ENCODE measurements at places on chromosomes 12 and 14.

DNA sequence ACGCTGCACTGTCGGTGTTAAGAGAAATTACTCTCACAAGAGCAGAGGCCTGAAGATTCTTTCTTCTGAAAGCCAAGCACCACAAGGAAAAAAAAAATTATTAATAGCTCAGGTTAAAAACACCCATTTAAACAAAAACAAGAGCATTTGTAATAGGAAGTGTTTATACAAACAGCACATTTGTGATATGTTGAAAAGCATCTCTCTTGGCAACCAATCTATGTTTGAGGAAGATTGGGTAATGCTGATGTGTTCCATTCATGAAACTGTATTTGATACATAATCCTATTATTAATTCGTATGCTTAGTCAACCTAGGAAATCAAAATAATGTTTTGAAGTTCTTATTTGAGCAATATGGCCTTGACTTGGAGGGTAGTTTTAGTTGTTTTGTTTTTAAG lies 36.5 kb downstream of the SSPN start:
- DNase-seq, result no peak

DNA sequence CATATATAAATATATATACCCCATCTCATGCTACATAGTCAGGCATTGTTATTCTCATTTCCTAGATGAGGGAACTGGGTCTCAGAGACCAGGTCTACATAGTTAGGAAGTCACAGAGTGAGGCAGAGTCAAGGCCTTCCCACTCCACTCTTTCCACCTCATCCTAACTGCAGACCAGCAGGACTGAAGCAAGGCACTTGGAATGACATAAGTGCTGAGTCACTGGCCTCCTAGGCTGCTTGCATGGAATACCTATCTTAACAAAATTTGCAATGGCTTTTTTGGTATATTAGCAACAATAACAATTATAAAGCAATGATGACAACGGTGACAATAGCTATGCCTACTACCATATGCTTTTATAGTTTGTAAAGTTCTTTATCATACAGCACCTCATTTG lies 5.4 kb upstream of the ANO4 start:
- no peak for DNase-seq

- no peak for DNase-seq
These were observed 20.2 kb upstream of the PPP1R13B start for GRCh38 chr14:103867523-103867953.

GRCh38 chr12:119659289-119659897 lies 8.5 kb upstream of the PRKAB1 start:
- DNase-seq, result peak; percentile 47

DNA sequence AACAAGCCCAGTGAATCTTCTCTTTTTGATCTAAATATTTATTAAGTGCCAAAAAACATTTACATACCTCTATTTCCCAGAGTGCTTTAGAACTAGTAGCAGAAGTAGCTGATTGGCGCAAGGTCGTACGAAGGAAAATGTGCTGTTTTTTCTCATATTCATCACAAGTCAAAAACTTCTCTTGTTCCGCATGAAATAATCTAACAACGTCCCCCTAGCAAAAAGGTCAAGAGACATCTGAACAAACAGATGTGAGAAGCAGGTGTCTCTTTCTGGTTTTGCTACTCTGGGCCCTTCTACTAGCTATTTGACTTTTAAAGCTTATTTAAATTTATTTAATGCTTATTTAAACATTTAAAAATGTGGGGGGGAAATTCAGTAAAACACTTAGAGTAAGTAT lies 117.8 kb downstream of the ITPR2 start:
- no peak for DNase-seq

GRCh38 chr12:84046859-84047258 lies 865.7 kb downstream of the SLC6A15 start:
- DNase-seq, result no peak

GRCh38 chr12:127043731-127044130 lies 1223.2 kb upstream of the TMEM132C start:
- no peak for DNase-seq

DNA sequence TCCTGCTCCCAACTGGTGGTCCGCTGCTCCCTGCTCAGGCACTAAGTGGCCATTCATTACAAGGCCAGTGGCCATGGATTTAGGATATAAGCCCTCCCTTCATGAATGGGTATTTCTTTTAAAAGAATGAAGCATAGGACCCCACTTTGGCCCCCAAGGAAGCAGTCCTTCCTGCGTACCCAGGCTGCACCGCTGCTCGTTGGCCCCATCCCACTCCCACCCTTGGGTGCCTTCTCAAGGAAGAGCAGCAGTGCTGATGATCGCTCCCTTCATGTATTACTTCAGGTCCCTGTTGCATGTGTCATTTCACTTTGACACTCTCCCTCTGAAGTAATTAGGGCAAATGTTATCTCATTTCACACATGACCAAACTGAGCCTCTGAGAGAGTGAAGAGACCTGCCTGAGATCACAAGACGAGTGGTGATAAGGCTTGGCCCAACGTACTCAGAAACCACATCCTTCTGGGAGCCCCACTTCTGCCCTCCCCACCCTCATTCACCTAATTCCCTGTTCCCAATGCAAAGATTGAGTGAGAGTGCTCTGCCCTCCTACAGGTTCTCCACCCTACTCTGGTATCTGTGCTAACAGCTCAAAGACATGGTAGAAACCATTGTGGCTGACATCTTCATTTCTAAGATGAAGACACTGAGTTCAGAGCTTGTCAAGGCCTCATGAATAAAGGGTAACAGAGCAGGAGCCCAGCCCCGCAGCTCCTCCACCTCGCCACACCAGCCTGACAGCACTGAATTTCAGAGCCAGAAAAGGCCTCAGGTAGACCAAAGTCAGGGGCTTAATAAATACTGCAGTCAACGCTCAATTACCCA lies 10.3 kb upstream of the KRT2 start:
- DNase-seq, result no peak

- no peak for DNase-seq
These were observed 53.2 kb downstream of the ATG2B start for GRCh38 chr14:96309896-96310330.

GRCh38 chr14:100726550-100727085 lies at the start of gene DLK1:
DLK1 (plus strand) TSS chr14:100726892; CDS start chr14:100727069, 177 bp downstream.
- DNase-seq, result no peak

- no peak for DNase-seq
These were observed 136.5 kb upstream of the TMCC3 start for GRCh38 chr12:94786906-94787305.

DNA sequence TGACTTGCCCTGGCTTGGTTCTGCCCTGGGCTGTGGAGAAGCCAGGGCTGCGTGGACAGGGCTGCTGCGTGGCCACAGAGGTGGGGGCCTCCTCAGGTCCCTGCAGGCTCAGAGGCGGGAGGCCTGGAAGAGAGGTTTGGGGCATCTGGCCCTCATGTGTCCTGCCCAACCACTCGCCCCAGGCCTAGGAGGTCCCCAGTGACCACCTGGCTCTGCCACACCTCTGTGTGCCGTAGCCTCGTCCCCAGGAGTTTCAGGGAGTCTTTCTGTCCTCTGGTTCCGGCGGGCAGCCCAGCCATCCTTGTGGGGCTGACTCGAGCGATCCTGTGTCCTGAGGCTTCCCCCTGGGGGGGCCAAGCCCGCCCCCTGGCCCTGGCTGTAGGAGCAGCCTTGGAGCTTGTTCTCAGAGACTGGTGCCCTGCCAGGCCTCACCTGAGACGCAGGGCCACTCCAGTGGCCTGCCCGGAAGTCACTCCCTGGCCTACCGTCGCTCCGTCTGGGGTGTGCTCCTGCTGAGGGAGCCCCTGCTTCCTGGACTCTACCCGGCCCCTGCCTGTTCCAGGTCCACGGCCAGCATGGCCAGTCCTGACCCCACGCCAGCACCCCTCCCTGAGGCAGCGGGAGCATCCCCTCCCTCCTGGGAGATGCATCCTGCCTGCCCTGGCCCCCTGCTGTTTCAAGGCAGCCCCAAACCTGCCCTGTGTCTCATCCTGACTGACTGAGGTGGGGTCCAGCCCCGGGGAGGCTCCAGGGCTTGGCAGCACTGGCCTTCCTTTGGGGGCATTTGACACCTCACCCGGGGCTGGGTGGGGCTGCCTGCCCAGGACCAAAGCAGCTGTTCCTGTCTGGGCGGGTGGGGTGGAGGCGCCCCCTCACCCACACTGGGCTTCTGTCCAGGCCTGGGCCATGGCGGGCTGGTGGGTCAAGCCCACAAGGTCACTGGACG lies 13.9 kb downstream of the ASPG start:
- DNase-seq, result no peak

All from activated CD8-positive, alpha-beta memory T cell treated with anti-CD3 and anti-CD28 coated beads, Interleukin-2, amount 50 U/mL, for 4 hours (primary cell).